HEK293T (cell line): ENCODE measurements at places on chromosomes 16 and 17.

DNA sequence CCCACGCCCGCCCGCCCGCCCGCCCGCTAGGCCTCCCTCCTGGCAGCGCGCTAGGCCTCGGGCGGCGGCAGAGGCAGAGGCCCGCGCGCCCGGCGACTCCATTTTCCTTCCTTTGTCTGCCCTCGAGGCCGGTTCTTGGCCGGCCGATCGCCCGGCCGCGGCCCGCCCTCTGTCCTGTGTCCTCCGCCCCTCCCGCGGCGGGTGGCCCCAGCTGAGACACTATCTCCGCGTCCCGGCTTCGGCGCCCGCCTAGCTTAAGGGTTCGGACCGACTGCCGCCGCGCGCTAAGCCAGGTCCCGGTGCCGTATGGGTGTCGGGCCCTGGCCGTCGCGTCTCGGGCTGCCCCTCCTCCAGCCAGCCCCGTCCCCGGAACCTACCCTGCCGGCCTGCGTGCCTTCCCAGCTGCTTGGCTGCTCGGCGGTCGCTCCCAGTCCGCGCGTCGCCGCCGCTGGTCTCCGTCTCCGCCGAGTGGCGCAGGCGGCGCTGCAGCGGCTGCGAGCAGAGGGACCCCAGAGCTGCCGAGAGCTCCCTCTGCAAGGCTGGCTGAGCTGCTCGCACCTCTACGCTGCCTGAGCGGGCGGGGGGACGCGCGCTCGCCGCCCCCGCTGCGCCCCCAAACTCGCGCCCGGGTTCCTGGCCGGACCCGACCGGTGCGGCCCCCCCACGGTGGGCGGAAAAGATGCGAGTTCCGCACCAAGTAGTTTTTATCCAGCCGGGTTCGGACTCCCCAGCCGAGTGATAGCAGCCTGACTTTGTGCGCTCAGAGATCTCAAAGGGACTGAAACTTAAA, 787 bp downstream of the CTCF start:
- peak; percentile 46 for DNase-seq

- no peak for DNase-seq
Observed at GRCh38 chr17:45294506-45294905, 22.3 kb downstream of the MAP3K14 start.

- peak; percentile 62 for DNase-seq
Observed at GRCh38 chr16:69397821-69398521, 12.2 kb upstream of the TERF2 start.

- no peak for DNase-seq
Observed at GRCh38 chr16:12494661-12495060, 309.0 kb downstream of the CPPED1 start.

- DNase-seq, result no peak
Observed at GRCh38 chr16:56625943-56626654, 518 bp downstream of the MT1E start.
